ENCODE measurements at places on chromosomes 16 and 17.

- no peak for DNase-seq
Observed at GRCh38 chr17:44595216-44595775, 38.0 kb downstream of the FZD2 start.

GRCh38 chr16:81181013-81181720 is 57.3 kb upstream of the BCO1 start:
- peak; percentile 96 for DNase-seq

DNA sequence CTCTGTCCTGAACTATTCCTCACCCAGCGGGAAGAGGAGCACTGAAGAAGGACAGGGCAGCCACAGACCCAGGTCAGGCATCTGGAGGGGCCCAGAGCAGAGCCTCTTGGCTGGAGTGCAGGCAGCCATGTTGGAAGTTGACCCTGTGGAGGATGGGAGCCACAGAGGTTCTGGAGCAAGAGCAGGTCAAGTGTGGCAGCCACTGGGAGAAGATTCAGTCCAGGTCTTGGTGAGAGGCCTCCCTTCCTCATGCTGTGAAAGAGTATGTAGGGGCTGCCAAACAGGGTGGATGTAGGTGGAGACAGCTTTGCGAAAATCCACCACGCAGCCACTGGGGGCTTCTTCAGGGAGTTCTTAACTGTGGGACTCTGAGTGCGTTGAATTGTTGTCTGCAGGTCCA is 590 bp upstream of the CD79B start:
- DNase-seq = no peak

- DNase-seq = peak; percentile 77
Observed at GRCh38 chr17:79836972-79837887, 2.0 kb downstream of the CBX4 start.

DNA sequence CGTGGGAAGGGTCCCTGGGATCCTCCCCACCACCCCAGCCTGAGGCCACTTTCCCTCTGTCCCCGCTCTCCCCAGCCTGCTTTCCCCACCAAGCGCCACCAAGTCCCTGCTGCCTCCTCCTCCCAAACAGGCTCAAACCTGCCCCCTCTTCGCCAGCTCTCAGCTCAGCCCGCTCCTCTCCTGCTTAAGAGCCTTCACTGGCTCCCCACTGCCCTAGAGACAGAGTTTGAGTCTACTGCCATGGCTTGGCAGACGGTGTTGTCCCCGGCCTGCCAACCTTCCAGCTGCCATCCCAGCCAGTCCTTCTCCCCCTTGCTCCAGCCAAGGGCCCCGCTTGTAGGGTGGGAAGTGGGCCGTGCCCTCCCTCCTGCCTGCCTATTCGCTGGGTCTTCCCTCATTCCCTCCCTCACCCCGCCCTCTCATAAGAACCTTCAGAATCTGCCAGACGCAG is 11.1 kb downstream of the IL4R start:
- DNase-seq = no peak

DNA sequence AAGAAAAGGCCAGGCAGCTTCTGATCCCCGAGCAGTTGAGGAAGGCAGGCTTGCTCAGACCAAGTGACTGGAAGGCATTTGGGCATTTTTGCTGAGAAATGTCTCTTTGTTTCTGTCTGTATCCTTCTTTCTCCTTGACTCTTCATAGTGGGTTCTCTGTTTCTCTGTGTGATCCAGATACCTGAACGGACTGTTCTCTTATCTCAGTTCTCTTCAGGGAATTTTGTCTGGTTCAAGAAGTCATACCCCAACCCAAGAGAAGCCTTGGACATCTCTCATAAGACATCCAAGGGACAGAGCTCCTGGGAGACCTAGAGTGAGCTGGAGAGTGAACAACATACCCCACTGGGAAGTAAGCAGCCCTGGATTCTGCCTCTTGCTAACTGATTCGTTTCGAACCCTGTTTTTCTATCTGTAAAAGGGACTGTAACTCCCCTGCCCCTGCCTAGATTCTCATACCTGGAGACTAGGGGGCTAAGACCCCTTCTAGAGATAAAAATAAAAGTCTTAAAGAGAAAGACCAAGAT is 541 bp downstream of the CCL3 start:
- no peak for DNase-seq

DNA sequence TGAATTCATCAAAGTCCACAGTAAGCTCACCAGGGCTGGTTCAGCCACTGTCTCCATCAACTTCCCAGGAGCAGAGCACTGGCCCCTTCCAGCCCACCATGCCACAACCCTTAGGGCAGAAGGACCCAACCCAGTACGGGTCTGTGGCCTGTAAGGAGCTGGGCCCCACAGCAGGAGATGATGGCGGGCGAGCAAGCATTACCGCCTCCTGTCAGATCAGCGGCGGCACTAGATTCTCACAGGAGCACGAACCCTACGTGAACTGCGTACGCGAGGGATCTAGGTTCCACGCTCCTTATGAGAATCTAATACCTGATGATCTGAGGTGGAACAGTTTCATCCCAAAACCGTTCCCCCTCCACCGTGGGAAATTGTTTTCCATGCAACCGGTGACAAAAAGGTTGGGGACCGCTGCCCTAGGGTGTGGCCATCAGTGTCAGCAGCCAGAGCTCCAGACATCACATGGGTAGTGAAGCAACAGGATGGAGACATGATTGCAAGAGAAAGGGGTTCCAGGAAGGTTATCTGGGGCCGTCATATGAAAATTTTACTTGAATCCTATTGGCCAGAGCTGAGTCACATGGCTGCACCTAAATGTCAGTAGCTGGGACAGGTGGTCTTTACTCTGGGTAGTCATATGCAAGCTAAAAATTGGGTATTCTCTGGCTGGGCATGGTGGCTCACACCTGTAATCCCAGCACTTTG is 12.4 kb upstream of the SLC25A19 start:
- DNase-seq = no peak

DNA sequence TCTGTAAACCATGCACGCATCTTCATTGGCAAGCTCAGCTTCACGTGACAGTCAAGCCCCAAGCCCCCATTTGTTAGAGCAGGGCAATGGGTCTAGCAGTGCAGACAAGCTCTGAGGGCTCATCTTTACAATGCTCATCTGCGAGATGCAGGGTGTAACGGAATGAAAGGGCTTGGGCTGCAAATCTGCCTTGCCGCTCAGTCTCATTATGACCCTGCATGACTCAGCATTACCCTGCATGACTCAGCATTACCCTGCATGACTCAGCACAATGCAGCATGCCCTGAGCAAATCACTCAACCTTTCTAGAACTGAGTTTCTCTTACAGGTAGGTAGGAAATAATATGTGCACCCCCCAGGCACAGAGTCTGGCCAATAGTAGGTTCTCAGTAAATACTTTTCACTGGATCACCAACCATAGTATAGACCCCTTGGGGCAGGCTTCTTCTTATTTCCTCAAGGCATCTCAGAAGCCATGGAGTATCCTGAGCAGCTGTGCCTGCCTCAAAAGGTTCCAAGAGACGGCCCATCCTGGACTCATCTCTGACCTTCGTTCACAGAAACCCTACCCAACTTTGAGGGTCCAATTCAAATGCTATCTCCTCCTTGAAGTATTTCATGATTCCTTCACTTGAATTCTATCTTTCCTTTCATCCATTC is 391.3 kb upstream of the CDH5 start:
- peak; percentile 60 for DNase-seq

GRCh38 chr17:8492121-8492520 is 56.4 kb downstream of the NDEL1 start:
- DNase-seq = no peak

DNA sequence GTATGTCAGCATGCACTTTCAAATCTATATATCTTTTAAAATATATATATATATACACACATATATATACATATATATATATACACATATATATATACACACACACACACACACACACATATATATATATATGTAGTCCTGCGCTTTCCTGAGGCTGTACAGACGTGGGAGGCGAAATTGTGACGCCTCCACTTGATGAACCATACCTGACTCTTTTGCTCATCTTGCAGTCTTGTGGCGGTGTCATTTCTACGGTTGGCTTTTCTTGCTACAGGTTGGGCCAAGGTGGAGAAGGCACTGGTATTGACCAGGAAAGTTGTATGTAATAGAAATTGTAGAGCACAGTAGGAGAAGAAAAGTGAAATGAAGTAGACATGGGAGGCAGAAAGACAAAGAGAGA is 88.2 kb downstream of the RBFOX1 start:
- no peak for DNase-seq

DNA sequence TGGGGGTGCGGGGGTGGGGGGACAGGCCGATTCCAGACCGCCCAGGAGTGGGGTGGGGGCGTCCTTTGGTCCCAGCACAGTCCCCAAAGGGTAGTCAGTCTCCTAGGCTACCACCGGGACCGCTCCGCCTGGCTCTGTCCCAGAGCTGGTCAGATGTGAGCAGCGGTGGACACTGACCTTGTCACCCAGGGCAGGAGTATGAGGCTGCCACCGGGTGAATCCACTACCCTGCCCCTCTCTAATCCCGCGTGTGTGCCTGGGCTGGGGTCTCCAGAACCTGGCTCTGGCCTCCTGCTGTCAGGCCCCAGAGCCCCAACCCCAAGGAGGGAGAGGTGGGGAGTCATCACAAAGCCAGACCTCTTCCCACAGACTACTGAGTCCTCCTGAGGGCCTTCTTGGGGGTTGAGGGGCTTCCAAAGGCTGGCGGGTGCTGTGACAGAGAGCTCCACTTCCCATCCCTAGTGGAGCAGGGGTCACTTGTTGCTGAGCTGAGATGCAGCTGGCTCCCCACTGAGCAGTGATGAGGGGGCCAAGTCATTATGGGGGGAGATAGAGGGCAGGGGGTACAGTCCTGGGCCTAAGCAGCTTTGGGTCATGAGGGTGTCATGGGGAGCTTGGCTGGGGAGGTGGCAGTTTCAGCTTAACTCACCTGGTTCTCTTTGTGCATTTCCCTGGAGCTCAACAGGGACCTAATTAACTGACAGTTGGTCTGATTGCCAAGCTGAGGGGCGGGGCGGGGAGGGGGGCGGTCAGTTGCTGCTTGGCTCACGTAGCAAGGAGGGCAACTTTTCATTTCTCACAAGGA is 1.2 kb downstream of the PPP1R1B start:
- DNase-seq = no peak

GRCh38 chr17:4998732-4999429 is 1.1 kb downstream of the KIF1C start:
- DNase-seq = peak; percentile 21

DNA sequence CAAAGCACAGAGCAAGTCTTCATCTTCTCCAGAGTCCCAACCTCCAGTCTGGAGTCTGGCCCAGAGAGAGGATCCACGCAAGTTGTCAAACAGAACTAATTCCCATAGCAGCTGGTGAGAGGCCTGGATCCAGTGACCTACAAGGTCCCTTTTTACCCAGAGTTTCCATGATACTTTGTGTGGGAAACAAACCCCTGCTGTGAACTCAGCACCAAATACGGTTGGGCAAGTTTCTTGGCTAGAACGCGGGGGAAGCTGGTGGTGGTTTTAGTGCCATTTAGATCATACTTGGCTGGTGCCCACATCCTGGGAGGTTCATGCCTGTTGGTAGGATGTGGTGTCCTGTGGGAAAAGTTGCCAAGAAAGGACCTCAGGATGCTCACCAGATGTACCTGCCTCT is 18.1 kb downstream of the TMC7 start:
- peak; percentile 65 for DNase-seq

GRCh38 chr17:55717898-55718735 is 4.5 kb downstream of the TMEM100 start:
- DNase-seq = peak; percentile 70

- DNase-seq = no peak
Observed at GRCh38 chr17:33024688-33025486, 33.2 kb downstream of the SPACA3 start.

GRCh38 chr17:69574257-69575197 is 160.0 kb downstream of the MAP2K6 start:
- DNase-seq = peak; percentile 39

DNA sequence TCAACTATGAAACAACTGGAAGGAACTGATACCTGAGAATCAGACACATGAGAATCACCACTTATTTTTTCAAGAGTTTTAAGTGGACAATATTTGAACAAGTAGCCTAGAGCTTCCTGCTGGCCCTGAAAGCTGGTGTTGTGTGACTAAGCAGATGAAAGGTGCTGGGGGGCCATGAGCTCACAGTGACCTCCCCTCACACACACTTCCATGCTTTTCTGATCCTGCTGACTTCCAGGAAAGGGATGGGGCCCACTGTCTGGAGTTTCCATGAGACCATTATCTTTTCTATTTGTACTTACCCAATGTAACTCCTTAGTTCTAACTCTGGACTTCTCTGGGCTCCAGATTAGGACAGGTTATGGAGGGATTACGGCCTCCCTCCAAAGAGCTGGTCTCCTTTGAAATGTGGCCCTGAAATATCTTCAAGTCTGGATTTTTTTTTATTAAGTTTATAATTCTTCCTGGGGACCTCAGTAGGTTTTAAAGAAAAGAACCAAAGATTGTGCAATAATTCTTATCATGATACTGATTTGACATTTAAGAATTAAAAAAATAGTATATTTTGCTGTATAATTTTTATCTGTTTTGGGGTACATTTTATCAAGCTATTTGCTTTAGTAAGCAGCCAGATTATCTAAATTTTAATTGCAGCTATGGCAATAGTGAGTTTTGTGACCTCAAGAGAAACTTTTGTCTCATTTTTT is 4.9 kb downstream of the CAPNS2 start:
- no peak for DNase-seq

GRCh38 chr16:727291-727977 is 528 bp downstream of the HAGHL start:
- no peak for DNase-seq

DNA sequence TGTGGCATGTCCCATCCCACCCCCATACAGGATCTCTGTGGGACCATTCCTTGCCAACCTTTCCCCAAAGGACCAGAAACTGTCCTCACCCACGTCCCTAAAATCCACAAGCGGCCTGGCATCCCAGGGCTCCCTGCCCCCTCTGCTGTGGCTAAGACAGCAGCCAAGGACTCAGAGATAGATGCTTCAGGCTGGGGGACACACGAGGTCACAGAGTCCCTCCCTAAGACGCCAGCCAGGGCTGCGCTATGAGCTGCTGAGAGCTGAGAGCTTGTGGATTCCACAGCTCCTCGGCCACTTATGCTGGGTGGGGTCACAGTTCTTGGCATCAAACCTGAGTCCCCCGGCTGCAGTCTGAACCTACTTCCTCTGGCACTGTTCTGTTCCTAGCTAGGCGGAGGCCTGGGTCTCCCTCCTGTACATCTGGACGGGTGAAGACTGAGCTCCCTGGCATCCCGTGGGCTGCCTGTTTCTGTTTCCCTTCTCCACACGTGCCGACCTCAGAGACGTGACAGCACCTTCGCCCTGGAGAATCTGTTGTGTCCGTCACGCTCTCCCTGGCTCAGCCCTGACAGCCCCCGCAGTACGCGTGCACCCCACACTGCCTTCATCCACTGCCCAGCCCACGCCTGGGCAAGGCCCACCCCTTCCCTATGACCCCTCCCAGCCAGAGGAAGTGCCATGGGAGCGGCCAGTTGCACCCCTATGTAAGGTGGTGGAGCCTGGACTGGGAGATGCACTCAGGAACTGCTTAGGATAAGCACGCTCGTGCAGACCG is 61.2 kb downstream of the ENGASE start:
- no peak for DNase-seq

Data from kidney tubule cell (primary cell).